ENCODE measurements at places on chromosomes 12 and 14.

- DNase-seq: no peak
These were observed 37.8 kb upstream of the PPP1CC start for GRCh38 chr12:110780448-110780847.

GRCh38 chr14:101228949-101229541, 325.5 kb upstream of the RTL1 start:
- no peak for DNase-seq

DNA sequence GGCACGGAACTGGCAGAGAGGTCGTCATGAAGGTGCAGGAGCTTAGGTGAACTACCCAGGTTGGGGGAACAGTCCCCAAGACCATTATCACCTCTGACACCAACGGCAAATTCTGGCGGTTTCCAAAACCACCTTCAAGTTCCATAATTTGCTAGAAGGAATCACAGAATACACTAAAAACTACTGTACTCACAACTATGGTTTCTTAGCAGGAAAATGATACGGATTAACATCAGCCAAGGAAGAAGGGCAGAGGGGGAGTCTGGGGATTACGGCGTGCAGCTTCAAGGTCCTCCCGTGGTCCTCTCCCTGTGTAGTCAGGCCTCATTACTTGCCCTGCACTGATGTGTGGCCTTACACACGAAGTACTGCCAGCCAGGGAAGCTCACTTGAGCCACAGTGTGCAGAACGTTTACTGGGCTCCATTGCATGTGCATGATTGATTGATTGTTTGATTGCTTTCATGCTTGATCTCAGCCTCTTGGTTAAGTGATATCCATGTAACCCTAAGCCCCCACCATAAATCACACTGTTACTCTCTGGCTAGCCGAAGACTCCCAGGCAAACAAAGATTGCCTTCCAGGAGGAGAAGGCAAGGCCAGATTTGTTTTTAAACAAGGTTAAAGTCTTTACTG, 837 bp upstream of the STX2 start:
- no peak for DNase-seq

- DNase-seq: no peak
These were observed 2.4 kb downstream of the RIC8B start for GRCh38 chr12:106776897-106777296.

GRCh38 chr14:73133795-73134194, 2.5 kb upstream of the PSEN1 start:
- DNase-seq: no peak

All from germinal center (tissue), 1 donor.